ENCODE measurements at places on chromosomes 12 and 14.

DNA sequence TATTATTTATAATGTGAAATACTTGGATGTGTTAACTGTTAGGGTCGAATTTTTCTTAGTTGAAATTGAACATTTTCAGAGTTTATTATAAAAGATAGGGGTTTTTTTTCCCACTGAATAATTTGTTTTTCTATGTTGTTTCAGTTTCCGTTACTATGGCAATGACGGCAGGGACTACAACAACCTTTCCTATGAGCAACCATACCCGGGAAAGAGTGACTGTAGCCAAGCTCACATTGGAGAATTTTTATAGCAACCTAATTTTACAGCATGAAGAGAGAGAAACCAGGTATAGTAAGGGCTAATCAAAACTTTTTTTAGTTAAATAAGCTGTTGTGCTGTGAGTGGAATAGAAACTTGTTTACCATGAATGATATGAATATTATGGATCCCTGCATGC, 35.1 kb upstream of the BMAL2 start:
- DNase-seq, result no peak

DNA sequence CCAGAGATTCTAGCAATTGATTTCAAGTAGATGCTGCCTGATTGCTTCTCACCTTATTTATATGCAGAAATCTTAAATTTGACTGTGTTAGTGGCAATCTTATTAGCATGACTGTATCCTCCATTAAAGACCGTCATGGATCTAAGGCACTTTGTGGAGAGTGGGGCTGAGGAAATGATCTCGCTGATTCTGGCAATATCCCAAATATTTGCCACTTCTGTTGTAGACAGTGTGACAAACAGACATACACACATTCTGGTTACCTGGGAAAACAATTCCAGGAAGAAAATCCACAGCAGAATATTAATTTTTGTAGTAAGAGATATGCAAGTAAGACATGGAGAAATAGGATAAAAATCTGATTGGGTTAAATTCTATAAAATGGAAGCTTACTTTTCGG, 269.0 kb upstream of the G2E3 start:
- DNase-seq, result no peak

DNA sequence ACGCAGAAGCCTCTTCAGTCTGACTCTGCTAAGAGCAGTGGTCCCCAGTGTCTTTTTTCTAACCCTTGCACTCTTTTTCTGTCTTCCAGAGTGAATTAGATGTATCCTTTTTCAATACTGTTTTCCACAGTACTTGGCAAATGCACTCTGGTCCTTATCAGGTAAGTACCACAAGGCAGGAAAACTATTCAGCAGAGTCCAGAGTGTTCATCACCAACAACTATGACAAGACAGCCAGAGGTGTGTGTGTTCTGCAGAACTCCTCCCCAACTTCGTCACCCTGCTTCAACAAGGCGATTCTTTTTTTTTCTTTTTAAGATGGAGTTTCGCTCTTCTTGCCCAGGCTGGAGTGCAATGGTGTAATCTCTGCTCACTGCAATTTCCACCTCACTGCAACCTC, 54.3 kb upstream of the STRN3 start:
- DNase-seq, result no peak

DNA sequence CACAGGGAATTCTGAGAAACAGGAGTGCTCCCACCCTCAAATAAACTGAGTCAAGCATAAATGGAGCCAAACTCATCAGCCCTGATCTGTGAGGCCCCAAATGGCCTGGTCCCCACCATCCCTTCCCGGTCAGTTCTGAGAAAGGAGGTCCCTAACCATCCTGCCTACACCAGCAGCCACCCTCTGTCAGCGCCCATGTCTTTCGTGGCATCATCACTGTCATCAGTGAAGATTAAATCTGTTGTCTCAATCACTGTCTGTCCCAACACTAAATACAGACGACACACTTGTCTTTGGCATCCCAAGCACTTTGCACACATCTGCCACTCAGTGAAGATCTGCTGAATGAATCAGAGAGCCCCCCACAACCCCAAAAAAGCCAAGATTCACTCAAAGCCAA, 22.4 kb downstream of the VPS37B start:
- DNase-seq, result no peak

DNA sequence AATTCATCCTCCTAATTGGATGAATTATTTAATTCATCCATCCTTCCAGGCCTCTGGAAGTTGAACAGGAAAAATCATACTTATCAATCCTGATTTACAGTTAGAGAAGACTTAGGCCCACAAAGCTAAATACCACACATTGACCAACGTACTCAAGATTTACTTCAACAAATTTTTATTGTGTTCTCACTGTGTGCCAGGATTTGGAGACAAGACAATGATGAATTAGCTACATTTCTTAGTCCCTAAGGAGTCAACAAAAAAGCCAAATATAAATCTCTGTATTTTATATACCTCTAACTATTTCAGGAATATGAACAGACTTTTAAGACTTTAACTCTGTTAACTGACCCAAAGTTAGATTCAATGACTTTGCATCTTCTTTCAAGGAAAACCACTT, 63.9 kb downstream of the DCAF5 start:
- DNase-seq, result no peak

GRCh38 chr12:90481748-90482147, 473.2 kb downstream of the CCER1 start:
- DNase-seq, result no peak
